ENCODE measurements at places on chromosomes 12 and 14.
A peak's percentile ranks its signal among the peaks of the same experiment; 100 is the strongest.

GRCh38 chr14:80699861-80700260 is 241.7 kb downstream of the CEP128 start:
- no peak for DNase-seq

DNA sequence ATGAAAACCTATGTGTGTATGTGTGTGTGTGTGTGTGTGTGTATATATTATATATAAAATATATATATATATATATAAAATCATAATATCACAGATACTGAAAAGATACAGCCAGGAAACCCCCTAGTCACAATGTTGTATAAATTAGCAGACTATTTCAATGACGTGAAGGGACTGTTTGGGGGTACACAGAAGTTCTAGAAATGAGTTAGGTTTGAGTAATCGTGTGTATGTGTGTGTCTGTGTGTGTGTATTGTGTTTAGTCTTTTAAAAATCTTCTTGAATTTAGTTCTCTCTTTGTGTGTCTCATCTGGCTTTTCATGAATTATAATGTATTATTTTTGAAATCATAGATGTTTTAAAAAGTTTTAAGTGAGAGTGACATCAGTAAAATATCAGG is 21.9 kb downstream of the ADAM21 start:
- DNase-seq = no peak

- DNase-seq = peak; percentile 11
These were observed 68.9 kb downstream of the CMKLR1 start for GRCh38 chr12:108270035-108270848.

DNA sequence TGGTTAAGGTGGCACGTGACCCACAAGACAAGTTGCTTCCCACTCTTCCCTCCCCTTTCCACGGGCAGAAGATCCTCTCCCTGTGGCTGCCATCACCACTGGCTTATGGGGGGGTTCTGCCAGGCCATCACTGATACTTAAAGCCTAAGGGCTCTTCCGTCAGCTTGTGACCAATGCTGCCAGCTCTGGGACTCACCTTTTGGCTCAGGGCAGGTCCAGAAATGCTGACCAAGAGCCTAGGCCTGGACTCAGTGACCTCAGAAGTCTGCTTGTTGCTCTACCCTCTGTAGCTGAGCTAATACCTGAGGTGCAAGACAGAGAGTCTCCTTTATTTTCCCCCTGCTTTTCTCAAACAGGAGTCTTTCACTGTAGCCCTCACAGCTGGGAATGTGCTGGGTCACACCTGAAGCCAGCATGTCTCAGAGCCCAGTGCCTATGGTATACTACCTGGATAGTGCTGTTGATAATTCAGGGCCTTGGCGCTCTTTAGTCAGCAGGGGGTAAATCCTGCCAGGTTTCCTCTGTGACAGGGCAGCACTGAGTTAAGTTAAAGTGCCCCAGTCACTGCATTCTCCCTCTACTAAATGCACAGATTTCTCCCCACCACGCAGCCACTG is 19.7 kb downstream of the FGD4 start:
- DNase-seq = no peak

DNA sequence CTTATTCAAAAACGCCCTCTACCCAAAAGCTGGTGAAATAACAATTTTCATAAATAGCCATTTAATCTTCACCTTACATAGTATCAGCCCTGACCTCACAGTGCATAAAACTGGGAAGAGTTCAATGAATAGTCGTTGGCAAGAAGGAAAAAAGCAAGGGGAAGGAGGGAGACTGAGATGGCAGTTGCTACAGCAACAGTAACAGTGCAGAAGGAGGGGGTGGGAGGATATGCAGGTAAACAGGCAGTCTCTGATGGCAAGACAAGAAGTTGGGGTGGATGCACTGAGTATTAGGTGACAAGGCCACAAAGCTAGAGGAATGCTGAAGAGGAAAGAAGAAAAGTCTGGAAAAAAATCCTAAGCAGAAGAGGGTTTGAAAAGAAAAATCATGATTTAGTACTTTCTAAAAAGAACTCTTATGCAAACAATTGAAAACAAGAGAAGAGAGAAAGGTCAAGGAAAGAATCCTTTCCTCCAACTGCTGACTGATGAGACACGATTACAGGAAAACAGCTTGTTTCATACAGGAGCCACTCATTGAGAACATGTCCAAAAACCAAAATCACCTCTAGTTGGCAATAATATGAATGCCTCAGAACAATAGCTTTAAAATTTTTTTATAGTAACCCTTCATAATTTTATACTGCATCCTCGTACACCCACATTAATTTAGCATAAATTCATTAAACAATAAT is 56.0 kb downstream of the DCAF5 start:
- no peak for DNase-seq

DNA sequence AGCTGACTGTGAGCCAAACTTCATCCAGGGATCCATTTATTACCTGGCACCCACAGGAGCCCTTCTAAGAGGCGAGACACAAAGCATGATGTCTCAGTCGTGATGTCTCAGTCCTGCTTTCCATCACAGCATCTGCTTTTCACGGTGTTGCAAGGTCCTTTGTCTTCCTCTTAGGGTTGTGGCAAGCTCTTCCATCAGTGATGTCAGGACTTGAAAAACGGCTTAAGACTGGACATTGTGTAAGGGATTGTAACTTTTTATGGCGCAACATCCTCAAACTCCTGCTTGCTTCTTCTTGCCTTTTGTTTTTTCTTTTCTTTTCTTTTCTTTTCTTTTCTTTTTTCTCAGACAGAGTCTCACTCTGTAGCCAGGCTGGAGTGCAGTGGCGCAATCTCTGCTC is 586.5 kb upstream of the TMEM132C start:
- DNase-seq = no peak

DNA sequence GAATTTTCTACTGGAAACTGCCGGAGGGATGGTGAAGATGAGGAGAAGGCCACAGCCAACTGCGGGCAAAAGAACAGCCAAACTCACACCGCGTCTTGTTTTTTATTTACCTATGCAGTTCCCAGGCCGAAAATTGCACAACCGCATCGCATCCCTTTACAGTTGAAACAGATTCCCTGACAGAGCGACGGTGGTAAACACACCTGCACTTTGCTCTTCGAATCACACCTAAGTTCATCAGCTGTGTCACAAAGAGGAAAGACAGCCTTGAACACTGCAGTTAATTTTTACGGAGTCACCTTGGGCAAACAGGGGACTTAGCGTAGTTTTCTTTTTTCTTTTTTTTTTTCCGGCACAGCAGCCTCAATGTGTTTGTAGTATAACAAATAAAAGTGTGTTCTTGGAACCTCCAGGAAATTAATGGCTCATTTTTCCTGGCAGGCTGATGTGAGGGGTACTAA is 272.0 kb upstream of the DIO3 start:
- no peak for DNase-seq

- DNase-seq = peak; percentile 96
These were observed 163.6 kb upstream of the PLEKHG7 start for GRCh38 chr12:92539110-92539749.

GRCh38 chr12:10826258-10826657 is at the start of gene TAS2R10:
Gene TAS2R10 (minus strand): TSS chr12:10826358. CDS start chr12:10826269, 89 bp downstream.
- DNase-seq = no peak

- DNase-seq = no peak
These were observed 29.7 kb upstream of the ATP2A2 start for GRCh38 chr12:110251381-110251780.

GRCh38 chr12:96047229-96048211 is 12.1 kb upstream of the LTA4H start:
- peak; percentile 97 for DNase-seq
